Activated CD4-positive, alpha-beta T cell treated with anti-CD3 and anti-CD28 coated beads, Interleukin-2, Interleukin-4, amounts not matched to agents 100 ng/mL and 50 ng/mL, durations not matched to agents 16 hours and 8 hours (primary cell): ENCODE measurements at places on chromosomes 5 and 9.

- no peak for DNase-seq
Observed at GRCh38 chr5:43973318-43973717, 370.3 kb downstream of the NNT start.

DNA sequence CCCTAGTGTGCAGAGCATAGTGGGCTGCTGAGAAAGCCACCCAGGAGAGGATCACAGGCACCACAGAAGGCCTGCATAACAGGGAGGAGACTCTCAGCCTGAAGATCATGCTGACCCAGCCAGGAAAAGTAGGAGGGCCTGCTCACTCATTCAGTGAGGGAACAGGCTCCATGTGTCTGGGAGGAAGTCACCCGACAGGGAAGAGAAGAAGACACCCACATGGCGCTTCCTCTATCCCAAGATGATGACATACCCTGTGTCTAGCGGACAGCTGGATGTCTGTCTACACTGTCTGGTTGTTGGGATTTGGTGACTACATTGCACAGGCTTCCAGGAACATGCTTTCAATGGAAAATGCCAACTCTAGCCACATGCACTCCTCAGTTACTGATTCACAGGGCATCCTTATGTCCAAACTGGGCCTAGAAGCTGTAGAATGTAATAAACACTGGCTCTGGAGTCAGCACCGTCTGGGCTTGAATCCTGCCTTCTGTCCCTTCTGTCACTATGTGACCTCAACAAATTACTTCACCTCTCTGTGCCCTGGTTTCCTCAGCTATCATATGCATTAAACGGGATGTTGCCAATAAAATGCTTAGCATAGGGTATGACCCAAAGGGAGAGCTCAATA, 47.6 kb downstream of the KLHL3 start:
- DNase-seq = no peak

DNA sequence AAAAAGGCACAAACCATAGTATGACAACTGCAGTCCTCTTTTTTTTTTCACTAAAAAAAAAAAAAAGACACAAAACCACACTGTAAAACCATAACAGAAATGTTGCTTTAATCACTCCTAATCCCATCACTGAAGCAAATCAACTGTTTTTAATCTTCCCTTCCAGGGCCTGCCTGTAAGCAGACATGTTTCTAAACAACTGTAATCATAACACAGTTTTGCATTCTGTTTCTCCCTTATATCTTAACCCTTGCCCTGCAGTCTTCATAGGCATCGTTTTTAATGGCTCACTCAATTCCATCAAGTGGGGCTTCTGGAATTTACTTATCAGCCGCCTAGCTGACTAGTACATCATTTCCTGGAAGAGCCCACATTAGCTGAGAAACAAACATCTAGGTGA, 111.0 kb upstream of the SLC25A48 start:
- DNase-seq = no peak

DNA sequence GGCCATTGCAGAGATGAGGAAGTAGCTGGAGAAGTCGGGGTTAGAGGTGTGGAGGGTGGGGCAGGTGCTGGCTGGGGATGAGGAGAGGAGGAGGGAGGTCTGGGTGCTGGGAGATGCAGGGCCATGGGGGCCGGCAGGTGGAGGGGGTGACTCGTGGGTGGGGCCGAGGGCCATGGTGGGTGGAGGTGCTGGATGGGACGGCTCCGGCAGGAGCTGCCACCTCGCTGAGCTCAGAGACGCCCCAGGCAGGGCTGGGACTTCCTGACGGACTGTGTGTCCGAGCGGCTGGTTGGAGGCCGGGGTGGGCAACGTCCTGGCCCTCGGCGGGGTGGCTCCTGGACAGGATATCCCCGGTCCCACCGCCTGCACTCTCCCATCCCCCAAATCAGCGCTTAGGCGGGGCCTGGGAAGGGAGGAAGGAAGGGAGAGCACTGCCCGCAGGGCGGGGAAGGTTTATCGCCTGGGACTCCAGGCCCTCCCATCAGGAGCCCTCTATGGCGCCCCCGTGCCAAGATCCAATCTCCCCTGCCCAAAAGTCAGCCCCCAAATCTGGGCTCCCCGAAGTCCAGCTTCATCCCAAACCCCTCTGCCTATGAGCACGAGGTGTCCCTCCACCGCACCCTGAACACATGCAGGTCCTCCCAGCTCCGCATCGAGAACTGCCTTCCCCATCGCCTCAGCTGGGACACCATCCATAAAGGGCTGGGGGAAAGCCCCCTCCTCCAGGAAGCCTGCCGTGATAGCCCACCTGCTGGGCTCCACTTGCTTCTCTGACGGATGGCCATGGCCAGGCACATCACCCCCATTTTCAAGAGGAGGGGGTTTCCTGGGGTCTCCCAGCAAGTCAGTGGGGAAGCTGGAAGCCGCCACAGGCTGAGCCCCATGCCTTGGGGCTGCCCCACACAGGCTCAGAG, 58.3 kb upstream of the NOTCH1 start:
- no peak for DNase-seq

DNA sequence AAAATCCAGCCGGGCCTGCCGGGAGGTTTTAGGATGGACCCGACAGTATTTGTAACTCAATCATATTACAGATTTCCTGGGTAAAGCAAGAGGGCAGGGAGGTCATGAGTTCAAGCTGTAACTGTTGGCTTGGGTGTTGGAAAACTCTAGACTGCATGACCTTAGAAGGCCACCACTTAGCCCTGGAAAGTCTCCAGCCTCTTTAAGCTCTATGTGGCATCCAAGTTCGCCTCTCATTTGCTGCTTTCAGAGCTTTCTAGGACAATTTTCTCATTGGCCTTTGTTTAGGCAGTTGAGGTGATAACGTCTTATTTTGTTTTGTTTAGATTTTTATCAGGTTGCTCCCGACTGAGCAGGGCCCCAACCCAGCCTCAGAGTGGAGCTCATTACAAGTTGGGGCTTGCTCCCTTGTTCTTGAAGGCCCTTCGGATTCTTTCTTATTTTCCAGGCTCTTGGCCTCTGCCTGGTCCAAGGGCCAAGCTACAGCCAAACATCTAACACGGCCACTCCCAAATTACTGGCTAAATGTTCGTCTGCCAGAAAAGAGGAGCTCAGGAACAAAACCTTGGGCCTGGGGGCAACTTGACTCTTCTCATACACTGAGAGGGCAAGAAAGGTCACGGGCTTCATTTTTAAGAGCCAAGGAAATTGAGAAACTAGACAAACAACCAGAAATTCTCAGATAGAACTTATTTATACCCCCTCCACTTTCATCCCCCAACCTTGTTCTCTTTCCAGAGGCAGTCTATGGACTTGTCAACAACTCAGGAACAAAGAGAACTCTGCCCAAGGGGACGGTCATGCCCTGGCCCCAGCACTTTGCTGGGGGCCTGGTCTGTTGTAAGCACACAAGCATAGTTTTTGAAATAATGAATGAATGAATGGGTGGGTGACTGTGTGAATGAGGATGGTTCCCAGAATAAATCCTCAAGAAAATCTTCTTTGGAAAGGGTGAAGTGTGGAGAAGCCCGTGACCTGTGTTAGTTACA, 526.9 kb downstream of the BNC2 start:
- no peak for DNase-seq

GRCh38 chr5:150600616-150601490, 39.6 kb upstream of the SYNPO start:
- no peak for DNase-seq
